ENCODE measurements at places on chromosomes 4 and X.
A peak's percentile ranks its signal among the peaks of the same experiment; 100 is the strongest.

DNA sequence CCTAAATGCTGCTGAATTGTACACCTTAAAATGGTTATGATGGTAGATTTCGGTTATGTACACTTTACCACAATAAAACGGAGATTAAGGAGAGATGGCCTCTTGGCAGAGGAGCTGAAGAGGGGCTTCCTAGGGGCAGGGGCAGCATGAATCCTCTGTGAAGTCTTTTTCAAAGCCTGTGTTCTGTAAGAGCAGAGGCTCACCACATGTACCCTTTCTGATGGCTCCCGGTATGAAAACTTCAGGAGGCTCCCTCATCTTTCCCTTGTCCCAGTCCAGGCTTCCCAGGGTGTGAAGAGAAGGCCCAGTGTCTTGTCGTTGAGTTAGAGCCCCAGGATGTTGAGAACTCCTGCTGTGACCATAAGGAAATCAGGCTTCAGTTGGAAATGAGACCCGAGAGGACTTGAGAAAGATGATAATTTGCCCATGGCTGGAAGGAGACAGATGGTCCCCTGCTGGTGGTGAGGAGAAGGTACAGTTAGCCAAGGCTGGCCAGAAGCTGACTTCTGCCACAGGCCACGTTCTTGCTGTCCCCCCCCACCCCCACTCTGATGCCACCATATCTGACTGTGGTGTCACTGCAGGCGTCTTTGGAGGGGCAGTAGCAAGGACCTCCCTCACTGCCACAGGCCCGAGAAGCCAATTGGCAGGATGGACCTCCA is 31.8 kb upstream of the MTM1 start:
- DNase-seq: no peak

DNA sequence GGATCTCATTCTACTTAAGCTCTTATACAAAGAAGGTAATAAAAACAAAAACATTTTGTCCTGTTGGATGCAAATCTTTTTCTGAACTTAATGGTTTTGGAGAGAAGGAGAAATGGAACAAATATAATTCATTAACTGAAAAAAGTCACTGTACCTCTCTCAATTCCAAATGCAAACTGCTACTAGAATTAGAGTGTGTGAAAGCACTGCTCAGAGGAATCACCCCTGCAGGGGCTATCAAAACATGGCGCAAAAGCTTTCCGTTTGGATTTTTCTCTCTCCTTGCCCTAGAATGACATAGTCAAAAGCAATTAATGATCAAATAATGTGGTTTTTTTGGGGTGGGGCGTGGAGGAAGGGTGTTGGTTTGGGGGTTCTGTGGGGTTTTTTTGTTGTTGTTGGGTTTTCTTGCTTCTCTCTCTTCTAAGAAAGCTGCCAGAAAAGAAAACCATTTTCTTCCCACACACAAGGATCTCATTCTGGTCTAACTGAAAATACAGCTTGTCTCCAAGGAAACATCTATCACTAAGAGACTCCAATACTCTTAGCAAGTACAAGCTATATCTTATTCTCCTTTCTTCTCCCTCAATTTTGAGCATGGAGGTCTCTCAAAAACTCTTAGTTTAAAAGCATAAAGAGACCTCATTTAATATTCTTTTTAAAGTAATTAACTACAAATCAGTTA is 41.6 kb downstream of the USP46 start:
- no peak for DNase-seq

- DNase-seq: no peak
These were observed 1217.0 kb downstream of the RAPGEF2 start for GRCh38 chr4:160319868-160320260.

DNA sequence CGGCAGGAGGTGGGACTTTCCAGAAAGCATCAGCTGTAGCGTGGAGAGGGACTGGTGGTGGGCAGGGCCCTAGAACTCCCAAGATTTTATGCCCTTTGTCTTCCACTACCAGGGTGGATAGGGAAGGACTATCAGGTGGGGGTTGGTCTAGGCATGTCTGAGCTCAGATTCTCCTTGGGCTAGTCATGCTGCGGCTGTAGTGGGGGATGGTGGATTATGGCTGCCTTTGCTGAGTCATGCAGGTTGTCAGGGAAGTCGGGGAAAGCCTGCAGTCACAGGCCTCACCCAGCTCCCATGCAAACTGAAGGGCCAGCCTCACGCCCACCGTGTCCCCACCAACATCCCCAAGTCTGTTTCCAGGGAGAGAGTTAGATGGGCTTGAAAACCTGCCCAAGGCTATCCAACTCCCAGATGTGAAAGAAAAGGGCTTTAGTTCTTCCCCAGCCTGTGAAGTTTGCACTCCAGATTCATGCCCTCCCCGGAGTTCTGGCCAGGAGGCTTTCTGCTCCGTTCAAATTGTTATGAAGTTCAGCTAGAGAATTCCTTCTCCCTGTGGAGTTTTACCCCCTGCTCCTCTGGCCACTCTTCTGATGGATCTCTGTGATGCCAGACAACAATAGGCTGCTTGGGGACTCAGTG is 13.4 kb upstream of the MEPE start:
- no peak for DNase-seq

- DNase-seq: no peak
These were observed 348.4 kb downstream of the FBXO8 start for GRCh38 chr4:173934933-173935620.

- DNase-seq: no peak
These were observed 235.1 kb upstream of the HCCS start for GRCh38 chrX:10875995-10876394.

DNA sequence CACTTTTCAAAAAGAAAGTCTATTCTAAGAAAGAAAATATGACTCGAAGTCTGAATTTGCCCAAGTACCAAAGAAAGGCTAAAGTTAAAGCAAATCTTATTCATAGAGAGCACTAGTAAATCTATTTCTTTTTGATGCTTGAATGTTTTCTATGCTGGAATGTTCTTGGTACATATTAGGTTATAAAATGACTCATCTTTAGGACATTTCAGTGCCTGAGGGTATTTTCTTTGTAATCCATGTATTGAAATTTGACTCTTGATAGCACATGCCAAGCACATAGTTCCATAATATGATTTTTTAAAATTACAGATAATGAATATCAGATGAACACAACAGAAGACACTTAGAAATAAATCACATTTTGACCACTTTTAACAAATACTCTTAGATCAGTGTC is 232.8 kb downstream of the TRIML1 start:
- DNase-seq: no peak

GRCh38 chrX:37818031-37818430 is 29.3 kb downstream of the DYNLT3 start:
- no peak for DNase-seq

DNA sequence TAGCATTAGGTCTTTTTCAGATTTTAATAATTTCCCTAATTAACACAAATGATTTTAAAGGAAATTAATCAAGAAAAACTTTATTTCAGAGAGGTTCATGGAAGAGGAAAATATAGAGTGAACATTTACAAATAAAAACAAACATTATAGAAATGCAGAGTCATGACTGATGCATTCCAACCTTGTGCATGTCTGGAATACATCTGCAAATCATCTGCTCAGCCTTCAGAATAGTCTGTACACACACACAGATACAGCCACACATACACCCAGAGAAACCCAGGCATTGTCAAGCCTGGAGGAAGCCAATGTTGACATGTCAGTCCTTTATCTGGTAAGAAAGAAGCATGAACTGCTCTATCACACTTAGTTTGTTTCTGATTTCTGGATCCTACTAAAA is 61.3 kb upstream of the NFKB1 start:
- DNase-seq: no peak

DNA sequence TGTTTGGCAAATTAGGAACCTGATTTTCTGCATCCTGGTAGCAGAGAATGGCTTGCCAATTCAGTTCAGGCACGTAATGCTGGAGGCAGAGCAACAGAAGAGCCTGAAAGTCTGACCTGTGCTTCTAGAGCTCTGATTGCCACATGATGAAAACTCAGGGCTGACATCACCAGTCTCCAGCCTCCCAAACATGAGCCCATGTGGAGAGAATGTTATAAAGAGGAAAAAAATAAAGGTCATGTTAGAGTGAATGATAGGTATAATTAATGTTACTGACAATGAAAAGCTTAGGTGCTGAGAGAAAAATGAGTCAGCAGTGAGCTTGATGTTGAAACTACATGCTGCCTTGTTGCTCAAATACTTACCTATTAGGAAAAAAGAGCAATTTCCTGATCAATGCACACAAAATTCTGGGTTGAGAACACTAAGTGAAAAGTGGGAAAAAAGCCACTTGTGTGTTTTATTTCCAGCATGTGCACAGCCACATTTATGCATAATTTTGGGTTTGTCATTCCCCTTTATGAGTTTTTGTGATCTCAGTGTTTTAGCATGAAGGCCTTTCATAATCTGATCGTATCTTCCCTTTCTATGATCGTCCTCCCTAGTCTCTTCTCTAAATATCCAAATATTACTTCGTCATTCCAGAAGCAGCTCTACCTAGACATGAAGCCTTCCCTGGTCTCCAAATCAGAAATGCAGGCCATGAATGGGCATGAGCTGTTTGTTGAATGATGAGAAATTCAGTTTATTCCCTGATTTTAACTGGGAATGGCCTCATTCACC is 113.3 kb upstream of the CPEB2 start:
- DNase-seq: no peak

GRCh38 chr4:123770884-123771283 is 374.3 kb downstream of the SPRY1 start:
- DNase-seq: no peak

GRCh38 chr4:120007191-120007871 is 59.3 kb downstream of the MAD2L1 start:
- no peak for DNase-seq

DNA sequence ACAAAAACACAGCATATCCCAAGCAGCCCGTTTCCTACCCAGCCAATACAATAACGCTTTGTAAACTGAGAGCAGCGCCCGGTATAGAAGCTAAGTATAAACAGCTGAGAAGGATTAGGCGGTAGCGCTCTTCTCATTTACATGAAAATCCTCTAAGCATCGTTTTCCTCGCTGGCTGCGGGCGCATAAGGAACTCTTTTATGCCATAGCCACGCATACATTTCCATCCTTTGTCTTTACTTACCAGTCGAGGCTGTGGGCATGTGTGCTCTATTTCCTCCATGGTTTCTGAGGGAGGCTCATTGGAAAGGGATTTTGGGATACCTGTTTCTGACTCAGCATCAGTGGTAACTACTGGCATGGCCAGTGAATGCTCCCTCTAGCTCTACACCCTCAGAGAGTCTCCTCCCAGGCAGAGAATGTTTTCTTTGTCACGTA is 383 bp downstream of the PCYT1B start:
- no peak for DNase-seq

- no peak for DNase-seq
These were observed 350.3 kb downstream of the ZIC3 start for GRCh38 chrX:137916090-137916746.

DNA sequence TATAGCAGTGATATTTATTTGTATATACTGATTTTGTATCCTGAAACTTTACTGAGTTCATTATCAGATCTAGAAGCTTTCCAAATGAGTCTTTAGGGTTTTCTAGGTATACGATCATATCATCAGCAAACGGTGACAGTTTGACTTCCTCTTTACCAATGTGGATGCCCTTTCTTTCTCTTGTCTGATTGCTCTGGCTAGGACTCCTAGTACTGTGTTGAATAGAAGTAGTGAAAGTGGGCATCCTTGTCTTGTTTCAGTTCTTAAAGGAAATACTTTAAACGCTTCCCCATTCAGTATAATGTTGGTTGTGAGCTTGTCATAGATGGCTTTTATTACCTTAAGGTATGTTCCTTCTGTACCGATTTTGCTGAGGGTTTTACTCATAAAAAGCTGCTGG is 37.5 kb downstream of the CBR4 start:
- no peak for DNase-seq

GRCh38 chr4:107734120-107734519 is 14.1 kb upstream of the PAPSS1 start:
- no peak for DNase-seq

GRCh38 chrX:103404231-103405008 is 28.1 kb downstream of the BEX3 start:
- DNase-seq: peak; percentile 22

- DNase-seq: no peak
These were observed 100.5 kb downstream of the CLNK start for GRCh38 chr4:10584042-10584441.

GRCh38 chrX:4450177-4450576 is 736.7 kb upstream of the PRKX start:
- no peak for DNase-seq

GRCh38 chrX:115679460-115679859 is 118.5 kb downstream of the PLS3 start:
- no peak for DNase-seq

DNA sequence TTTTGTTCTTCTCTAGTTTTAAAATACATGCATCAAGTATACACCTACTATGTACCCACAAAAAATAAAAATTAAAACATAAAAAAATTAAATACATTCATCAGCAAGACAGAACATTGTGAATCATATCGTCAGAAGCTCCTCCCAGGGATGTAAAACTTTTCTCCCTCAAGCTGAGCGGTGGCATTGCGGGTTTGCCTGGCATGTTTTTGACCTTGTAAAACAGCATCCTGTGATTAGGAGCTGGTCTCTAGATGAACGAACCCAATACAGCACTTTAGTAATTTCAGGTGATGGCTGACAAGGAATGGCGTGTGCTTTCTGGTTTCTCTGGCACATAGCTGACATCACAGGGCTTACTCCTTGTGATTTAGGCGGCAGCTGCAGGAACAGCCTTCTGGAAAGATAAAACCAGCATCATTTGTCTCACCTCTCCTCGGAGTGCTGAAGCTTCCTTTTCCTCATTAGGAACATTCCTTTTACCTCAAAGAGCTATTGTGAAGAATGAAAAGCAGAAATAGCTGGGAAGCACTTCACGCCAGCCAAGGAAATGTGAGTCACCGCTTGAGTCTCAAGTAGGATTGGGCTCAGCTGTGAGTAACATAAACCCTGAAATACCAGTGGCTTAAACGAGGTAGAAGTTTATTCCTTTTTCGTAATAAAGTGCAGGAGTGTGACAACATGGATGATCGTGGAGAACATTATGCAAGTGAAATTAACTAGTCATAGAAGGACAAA is 44.3 kb downstream of the NYX start:
- no peak for DNase-seq

DNA sequence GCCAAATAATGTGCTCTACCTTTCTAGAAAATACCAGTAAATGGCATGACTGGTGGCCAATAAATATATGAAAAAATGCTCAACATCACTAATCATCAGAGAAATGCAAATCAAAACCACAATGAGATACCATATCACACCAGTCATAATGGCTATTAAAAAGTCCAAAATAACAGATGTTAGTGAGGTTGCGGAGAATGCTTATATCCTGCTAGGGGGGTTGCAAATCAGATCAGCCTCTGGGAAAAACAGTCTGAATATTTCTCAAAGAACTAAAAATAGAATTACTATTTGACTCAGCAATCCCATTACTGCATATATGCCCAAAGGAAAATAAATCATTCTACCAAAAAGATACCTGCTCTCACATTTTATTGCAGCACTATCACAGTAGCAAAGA is 115.1 kb downstream of the RASGEF1B start:
- DNase-seq: no peak

DNA sequence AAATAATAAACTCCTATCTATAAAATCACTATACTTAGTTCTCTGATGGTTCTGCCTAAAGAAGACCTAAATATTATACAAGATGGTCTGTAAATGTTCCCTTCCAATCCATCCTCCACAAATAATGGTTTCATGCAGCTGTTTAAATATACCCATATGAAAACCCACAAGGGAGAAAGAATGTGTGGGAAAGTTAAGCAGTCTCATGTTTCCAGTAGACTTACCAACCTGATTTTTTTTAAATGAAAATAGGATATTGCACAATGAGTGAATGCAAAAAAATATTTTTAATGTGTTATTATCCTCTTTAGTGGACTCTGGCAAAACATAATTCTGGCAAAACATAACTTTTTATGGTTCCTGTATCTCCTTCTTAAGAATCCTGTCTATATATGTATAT is 23.3 kb downstream of the CAMK2D start:
- no peak for DNase-seq

Data from CD4-positive, alpha-beta T cell treated with Interleukin-6 for 4 hours (primary cell).